ENCODE measurements at places on chromosomes 5 and 9. TPM values are rescaled to one million over a fixed set of nuclear protein-coding genes. Genes with fewer than 3 reads are reported as not detected.

The PHAX gene
- 39.2 TPM for total RNA-seq

The FRMD3 gene
- total RNA-seq: 2.1 TPM

The SLC25A46 gene
- 25.5 TPM for total RNA-seq

The EIF4E1B gene
- not detected for total RNA-seq

The FOXE1 gene
- total RNA-seq: not detected

The RICTOR gene
- total RNA-seq: 103 TPM

The CDC20B gene
- total RNA-seq: not detected

The FST gene
- not detected for total RNA-seq

The NPR3 gene
- not detected for total RNA-seq

The EGFLAM gene
- not detected for total RNA-seq

The C5orf52 gene
- total RNA-seq: not detected

The CKMT2 gene
- total RNA-seq: not detected

The SLC34A1 gene
- total RNA-seq: 0.63 TPM

The GCNT1 gene
- 23.7 TPM for total RNA-seq

The CCL21 gene
- total RNA-seq: not detected

The OTULINL gene
- total RNA-seq: 33.0 TPM

The FOXD4L5 gene
- total RNA-seq: not detected

The ERP44 gene
- 14.2 TPM for total RNA-seq

The SOHLH1 gene
- not detected for total RNA-seq

The POU5F2 gene
- total RNA-seq: 4.4 TPM

The SPATA31A3 gene
- not detected for total RNA-seq

The FAM153A gene
- 3.5 TPM for total RNA-seq

The MYMK gene
- not detected for total RNA-seq

The HAPLN1 gene
- total RNA-seq: not detected

The CHSY3 gene
- 2.3 TPM for total RNA-seq

The AK8 gene
- total RNA-seq: 0.21 TPM

The ZNF366 gene
- total RNA-seq: not detected

The OGN gene
- 0.18 TPM for total RNA-seq

The TRPM3 gene
- total RNA-seq: not detected

The AOPEP gene
- total RNA-seq: 22.6 TPM

The FREM1 gene
- not detected for total RNA-seq

The SLC28A3 gene
- total RNA-seq: 1.6 TPM
